Stimulated activated naive B cell treated with anti-CD40 and anti-IgM and Interleukin-4, amounts not matched to agents 10 μg/mL and 1 μg/mL and 100 μg/mL, for 72 hours (primary cell): ENCODE measurements at places on chromosomes 1 and 21.

- no peak for DNase-seq
Observed at GRCh38 chr1:54227891-54228310, 27.9 kb downstream of the MRPL37 start.

DNA sequence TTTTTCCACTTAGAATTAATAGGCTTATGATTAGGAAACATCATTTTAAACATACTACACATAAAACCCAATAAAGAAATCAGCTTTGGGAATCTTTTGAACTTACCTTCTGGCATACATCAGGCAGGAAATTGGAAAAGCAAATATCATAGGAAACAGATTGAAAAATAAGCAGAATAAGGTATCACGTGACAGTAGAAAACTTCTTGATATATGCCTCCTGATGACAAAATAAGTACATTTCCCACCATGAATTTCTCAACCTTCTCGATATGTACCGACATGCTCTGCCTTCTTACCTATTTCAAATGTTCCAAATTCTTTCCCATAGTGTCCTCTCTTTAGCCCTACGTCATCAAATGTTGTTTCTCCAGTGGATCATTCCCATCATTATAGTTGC is 72.4 kb downstream of the CLCA4 start:
- DNase-seq = no peak

DNA sequence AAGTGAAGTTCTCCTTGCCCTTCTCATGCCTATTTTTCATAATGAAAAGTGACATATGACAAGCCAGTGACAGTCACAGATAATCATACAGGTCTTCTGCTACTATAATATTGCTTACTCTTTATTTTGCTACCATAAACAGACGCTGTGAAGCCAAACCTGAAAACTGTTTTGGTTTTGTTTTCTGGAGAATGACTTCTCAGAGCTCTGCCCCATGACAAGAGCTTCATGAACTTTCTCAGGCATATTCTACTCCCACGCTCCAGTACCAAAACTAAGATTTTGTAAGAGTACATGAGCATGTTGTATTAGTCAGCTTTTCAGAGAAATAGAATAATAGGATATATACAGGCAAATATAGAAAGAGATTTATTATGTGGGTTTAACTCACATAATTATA is 64.3 kb upstream of the VTCN1 start:
- DNase-seq = no peak

DNA sequence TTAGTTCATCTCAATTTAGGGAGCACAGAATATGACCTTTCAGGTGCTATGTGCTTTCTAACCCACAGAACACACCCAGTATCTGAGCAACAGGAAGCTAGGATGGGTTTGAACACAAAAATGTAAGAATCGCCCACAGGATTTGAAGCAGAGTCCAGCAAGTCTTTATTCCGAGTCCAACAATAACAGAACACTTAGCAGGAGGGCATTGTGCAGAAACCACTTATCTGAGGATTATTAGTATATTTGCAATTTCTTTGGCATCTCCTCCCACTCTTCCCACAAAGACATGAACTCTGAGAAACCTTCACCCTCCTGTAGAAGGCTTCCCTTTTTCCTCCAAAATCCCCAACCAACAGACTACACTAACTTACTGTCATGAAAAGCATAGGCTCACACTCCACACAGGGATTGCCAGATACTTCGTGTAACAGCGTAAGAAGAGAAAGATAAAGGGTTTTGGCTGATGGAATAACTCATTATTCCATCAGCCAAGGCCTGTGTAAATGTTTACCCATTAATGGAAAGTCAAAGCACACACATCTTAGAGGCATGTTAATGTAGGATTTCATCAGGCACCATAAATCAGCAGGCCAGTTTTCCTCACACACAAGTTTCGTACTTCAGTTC is 16.1 kb downstream of the SIPA1L2 start:
- no peak for DNase-seq

GRCh38 chr1:31791131-31791858 is 24.5 kb downstream of the SPOCD1 start:
- no peak for DNase-seq

GRCh38 chr1:186775881-186776560 is 52.7 kb upstream of the PLA2G4A start:
- no peak for DNase-seq

DNA sequence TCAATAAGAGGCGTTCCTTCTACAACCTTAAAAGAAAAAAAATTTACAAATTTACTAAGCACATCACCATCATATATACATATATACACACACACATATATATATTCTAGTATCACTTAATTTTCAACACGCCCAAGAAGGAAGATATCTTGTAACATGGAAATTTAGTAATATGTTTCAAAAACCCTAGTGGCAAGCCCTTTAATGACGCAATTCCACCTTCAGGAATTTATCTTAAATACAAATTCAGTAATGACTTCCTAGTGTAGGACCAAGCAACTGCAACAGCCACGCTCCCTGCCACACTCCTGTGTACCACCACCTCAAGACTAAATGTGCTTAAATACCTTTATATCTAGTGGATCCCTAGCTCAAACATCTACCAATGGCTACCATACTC is 12.5 kb downstream of the LBR start:
- DNase-seq = no peak

DNA sequence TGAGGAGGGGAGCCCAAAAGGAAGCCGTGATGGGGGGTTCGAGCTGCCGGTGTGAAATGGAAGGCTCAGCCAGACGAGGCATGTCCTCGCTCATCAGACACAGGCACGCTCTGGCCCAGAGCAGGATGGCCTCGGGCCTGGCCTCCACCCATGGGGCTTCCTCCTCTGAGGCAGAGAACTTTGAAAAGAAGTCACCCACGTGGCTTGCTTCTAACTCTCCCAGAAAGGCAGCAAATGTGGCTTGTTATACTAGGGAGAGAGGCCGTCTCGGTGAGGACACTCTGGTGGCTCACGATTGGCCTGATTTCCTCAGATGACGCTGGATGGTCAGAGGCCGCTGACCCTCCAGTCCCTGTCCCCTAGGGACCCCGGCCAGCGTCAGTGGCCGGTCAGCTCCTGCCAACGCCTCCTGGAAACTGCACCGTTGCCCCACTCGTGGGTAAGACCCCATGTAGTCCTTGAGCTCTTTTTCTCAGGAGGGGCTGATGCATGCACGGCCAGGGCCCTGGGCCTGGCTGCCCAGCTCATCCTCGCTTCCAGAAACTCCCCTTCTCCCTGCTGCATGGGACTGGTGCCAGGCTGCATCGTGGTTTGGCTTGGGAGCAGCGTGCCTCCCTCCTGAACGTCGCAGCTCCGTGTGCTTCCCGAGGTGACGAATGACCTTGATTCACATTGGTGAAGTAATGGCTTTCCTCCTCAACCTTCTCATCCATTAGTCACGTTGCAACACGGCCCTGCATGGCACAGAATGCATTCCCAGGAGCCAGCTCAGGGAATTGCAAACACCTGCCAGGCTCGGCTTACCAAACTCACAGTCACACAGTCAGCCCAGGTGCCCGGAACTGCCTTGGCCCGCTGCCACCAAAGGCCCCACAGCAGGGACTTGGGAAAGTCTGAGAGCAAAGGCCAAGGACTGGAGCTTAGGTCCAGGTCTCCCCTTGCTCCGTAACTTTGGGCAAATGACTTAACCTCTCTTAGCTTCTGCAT is 58.8 kb downstream of the TOMM20 start:
- DNase-seq = no peak
